Activated CD8-positive, alpha-beta T cell treated with anti-CD3 and anti-CD28 coated beads for 36 hours (primary cell): ENCODE measurements at places on chromosomes 2 and 18. TPM values are rescaled to one million over a fixed set of nuclear protein-coding genes. Genes with fewer than 3 reads are reported as not detected.

GRCh38 chr2:104289651-104290565 is 564.0 kb upstream of the POU3F3 start:
- H3K27ac ChIP-seq, result no peak overlapping the region
- peaks cover 4% of the 10 kb centered on the region for H3K27me3 ChIP-seq
- H3K36me3 ChIP-seq, result no peaks in the 10 kb centered on the region
- H3K4me3 ChIP-seq, result no peak overlapping the region
- H3K4me1 ChIP-seq, result no peaks in the 10 kb centered on the region
- DNase-seq, result no peak

GRCh38 chr2:43199492-43200488 is 26.6 kb downstream of the ZFP36L2 start:
- no peak overlapping the region for H3K27ac ChIP-seq
- H3K4me1 ChIP-seq, result peaks cover 34% of the 10 kb centered on the region
- H3K4me3 ChIP-seq, result no peak overlapping the region
- no peaks in the 10 kb centered on the region for H3K27me3 ChIP-seq

GRCh38 chr2:17792515-17792914 is 23.7 kb upstream of the MSGN1 start:
- H3K4me3 ChIP-seq, result no peak overlapping the region
- no peaks in the 10 kb centered on the region for H3K36me3 ChIP-seq
- H3K4me1 ChIP-seq, result peaks cover 3% of the 10 kb centered on the region
- no peak for DNase-seq

GRCh38 chr2:161113693-161114575 is 46.3 kb upstream of the TANK start:
- H3K27me3 ChIP-seq, result peaks cover 7% of the 10 kb centered on the region
- H3K4me3 ChIP-seq, result no peak overlapping the region
- peaks cover 4% of the 10 kb centered on the region for H3K4me1 ChIP-seq

- H3K36me3 ChIP-seq, result peaks cover 53% of the 10 kb centered on the region
- no peak overlapping the region for H3K27ac ChIP-seq
- peaks cover under 1% of the 10 kb centered on the region for H3K4me1 ChIP-seq
Observed at GRCh38 chr2:85647823-85648526, 20.0 kb downstream of the SFTPB start.

GRCh38 chr2:94861308-94862152 is 9.7 kb upstream of the TEKT4 start:
- peaks cover 41% of the 10 kb centered on the region for H3K27me3 ChIP-seq
- no peak overlapping the region for H3K27ac ChIP-seq
- no peak overlapping the region for H3K4me3 ChIP-seq
- no peaks in the 10 kb centered on the region for H3K4me1 ChIP-seq
- no peaks in the 10 kb centered on the region for H3K36me3 ChIP-seq
- no peak for DNase-seq

DNA sequence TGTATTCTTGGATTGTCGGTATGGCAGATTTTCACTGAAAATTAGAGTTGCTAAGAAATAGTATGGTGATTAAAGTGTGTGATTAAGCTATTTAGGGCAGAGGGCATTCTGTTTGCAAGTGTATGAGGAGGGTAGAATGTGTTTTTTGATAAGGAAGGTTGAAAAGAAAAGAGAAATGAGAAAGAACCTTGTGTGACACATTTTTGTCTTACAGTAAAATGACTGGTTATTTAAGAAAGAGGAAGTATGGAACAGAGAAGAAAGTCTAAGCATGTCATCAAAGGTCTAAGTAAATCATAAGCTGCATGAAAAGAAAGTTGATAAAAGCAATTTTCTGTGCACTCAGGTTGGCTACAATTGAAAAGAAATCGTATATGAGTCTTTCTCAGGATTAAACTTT is 5.2 kb upstream of the RSAD2 start:
- peaks cover 40% of the 10 kb centered on the region for H3K4me1 ChIP-seq
- no peak overlapping the region for H3K4me3 ChIP-seq
- no peaks in the 10 kb centered on the region for H3K27me3 ChIP-seq
- peaks cover 6% of the 10 kb centered on the region for H3K36me3 ChIP-seq
- H3K27ac ChIP-seq, result peak overlapping the region; percentile 32

DNA sequence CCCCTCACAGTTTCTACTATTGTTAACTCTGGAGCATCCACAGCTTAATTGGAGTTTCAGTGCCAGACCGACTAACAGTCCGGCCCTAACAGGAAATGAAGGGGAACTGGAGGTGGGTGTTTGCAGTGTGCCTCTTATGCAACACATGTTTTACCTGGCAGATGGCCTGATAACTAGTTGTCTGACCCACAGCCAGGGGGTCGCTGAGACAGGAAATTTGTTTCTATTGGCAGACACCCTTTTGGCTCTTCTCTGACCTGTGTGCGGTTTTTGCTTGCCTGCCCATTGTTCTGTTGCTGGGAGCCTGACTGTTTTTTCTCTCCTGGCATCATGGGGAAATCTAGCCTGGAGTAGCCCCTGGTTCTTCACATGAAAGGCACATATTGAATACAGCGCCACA is 1329.8 kb downstream of the DSC3 start:
- no peak for DNase-seq
- H3K27me3 ChIP-seq, result no peaks in the 10 kb centered on the region
- no peaks in the 10 kb centered on the region for H3K4me1 ChIP-seq
- H3K27ac ChIP-seq, result no peak overlapping the region

DNA sequence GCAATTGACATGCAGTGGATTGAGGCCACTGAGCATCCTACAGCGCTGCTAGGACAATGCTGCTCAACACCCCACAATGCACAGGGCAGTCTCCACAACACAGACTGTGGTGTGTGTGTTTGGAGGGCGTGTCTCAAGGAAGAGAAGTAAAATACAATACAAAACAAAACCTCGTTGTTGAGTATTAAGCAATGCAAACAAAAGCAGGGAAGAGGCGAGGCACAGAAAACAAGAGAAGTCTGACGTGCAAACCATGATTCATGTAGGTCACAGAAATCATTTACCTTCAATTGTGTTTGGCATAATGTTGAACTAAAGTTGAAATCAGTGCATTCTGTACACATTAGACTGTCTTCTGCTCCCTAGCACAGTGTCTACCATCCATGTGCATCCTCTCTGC is 260.9 kb downstream of the PHLPP1 start:
- no peak overlapping the region for H3K4me3 ChIP-seq
- DNase-seq, result no peak
- H3K27me3 ChIP-seq, result no peaks in the 10 kb centered on the region
- H3K4me1 ChIP-seq, result no peaks in the 10 kb centered on the region

GRCh38 chr2:45011121-45011520 is 1.9 kb upstream of the SIX2 start:
- no peak overlapping the region for H3K27ac ChIP-seq
- H3K27me3 ChIP-seq, result peaks cover 79% of the 10 kb centered on the region
- no peak for DNase-seq
- peak overlapping the region; percentile 5 for H3K4me3 ChIP-seq

DNA sequence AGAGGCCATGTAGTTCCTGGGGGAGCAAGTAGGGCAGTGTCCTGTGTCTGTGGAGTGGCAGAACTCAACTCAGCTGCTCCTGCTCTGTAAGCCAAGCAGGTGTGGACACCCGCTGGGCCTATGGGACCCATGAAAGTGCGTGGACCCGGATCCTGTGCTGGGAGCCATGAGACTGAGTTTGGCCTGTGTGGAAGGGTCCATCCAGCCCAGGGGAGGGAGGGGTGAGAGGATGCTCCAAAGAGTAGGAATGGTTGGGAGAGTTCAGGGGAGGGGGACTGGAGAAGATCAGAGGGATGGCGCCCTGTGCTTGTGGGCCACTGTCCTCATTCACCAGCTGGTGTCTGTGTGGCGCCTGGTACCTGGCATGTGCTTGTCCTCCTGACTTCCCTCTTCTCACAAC is 226.4 kb upstream of the HS6ST1 start:
- H3K27me3 ChIP-seq, result no peaks in the 10 kb centered on the region
- H3K4me3 ChIP-seq, result no peak overlapping the region
- no peak overlapping the region for H3K27ac ChIP-seq
- no peaks in the 10 kb centered on the region for H3K36me3 ChIP-seq
- no peaks in the 10 kb centered on the region for H3K4me1 ChIP-seq

GRCh38 chr18:49960376-49960775 is 147.0 kb upstream of the ACAA2 start:
- H3K27ac ChIP-seq, result no peak overlapping the region
- H3K4me1 ChIP-seq, result peaks cover 37% of the 10 kb centered on the region
- H3K36me3 ChIP-seq, result no peaks in the 10 kb centered on the region
- no peak for DNase-seq

- H3K27me3 ChIP-seq, result no peaks in the 10 kb centered on the region
- H3K36me3 ChIP-seq, result peaks cover 67% of the 10 kb centered on the region
- no peak overlapping the region for H3K27ac ChIP-seq
- H3K4me1 ChIP-seq, result peaks cover 77% of the 10 kb centered on the region
Observed at GRCh38 chr2:159722580-159722979, 10.3 kb downstream of the MARCHF7 start.

- peaks cover 2% of the 10 kb centered on the region for H3K27me3 ChIP-seq
- H3K36me3 ChIP-seq, result no peaks in the 10 kb centered on the region
- H3K27ac ChIP-seq, result no peak overlapping the region
- no peaks in the 10 kb centered on the region for H3K4me1 ChIP-seq
- no peak for DNase-seq
Observed at GRCh38 chr2:16187482-16187817, 247.1 kb downstream of the MYCN start.

GRCh38 chr2:207409517-207409916 is 120.2 kb upstream of the CREB1 start:
- no peak overlapping the region for H3K27ac ChIP-seq
- no peak for DNase-seq
- no peaks in the 10 kb centered on the region for H3K27me3 ChIP-seq
- H3K4me3 ChIP-seq, result no peak overlapping the region
- H3K36me3 ChIP-seq, result no peaks in the 10 kb centered on the region
- H3K4me1 ChIP-seq, result no peaks in the 10 kb centered on the region

DNA sequence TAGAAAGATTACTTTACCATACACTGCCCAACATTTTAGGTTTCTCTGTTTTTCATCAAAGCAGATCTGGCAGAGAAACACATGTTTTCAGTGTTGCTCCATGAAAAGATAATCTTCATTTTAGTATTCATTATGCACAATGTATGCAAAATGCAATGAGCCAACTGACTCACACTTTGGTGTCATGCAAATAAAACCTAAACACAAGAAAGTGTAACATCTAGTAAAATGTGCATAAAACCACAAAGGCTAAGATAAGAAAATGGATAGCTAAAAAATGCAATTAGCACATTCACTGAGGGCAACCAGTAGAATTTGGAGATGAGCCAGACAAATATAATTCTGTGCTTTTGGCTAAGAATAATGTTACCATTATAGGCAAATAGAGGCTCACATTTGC is 203.5 kb upstream of the UBE2E3 start:
- no peak for DNase-seq
- no peaks in the 10 kb centered on the region for H3K4me1 ChIP-seq
- no peaks in the 10 kb centered on the region for H3K36me3 ChIP-seq
- no peak overlapping the region for H3K4me3 ChIP-seq
- H3K27me3 ChIP-seq, result peaks cover 2% of the 10 kb centered on the region
- H3K27ac ChIP-seq, result no peak overlapping the region

GRCh38 chr18:71682591-71682990 is 861.6 kb downstream of the CBLN2 start:
- no peak for DNase-seq
- H3K27ac ChIP-seq, result no peak overlapping the region
- no peaks in the 10 kb centered on the region for H3K4me1 ChIP-seq
- no peak overlapping the region for H3K4me3 ChIP-seq

- H3K27me3 ChIP-seq, result peaks cover 6% of the 10 kb centered on the region
- no peak overlapping the region for H3K4me3 ChIP-seq
- H3K4me1 ChIP-seq, result no peaks in the 10 kb centered on the region
- no peak overlapping the region for H3K27ac ChIP-seq
- peak; percentile 0 for DNase-seq
Observed at GRCh38 chr2:240786871-240787311, 33.1 kb downstream of the KIF1A start.

DNA sequence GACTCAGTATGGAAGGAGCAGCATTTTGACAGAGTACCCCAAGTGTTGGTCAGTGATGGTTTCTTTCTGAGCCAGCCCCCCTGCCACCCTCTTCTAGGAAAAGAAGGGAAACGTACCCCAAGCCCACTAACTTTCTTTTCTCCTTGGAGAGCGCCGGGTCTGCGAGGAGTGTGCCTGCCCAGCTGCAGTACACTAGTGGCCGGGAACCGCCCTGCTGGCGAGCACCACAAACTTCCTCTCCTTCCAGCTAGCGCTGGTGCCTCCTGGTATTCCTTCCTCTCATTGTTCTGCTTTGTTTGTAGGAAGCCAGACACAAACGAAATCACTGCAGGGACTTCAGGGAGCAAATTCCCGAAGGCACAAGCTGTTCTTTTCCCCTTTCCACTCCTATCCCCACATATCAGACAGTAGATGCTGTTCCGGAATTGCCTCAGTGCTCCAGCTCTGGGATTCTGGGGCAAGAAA is 1.8 kb downstream of the CCDC85A start:
- no peaks in the 10 kb centered on the region for H3K36me3 ChIP-seq
- H3K27ac ChIP-seq, result no peak overlapping the region
- no peak for DNase-seq
- peaks cover 6% of the 10 kb centered on the region for H3K4me1 ChIP-seq
- H3K4me3 ChIP-seq, result no peak overlapping the region

Gene UNC80
- not detected for total RNA-seq

Gene LRATD1
- total RNA-seq, result not detected

Gene SERPINB5
- total RNA-seq, result not detected

Gene DSG4
- not detected for total RNA-seq

Gene PKP4
- 33.7 TPM for total RNA-seq

Gene KIAA2012
- total RNA-seq, result not detected

Gene DNAJC5G
- not detected for total RNA-seq

Gene PRR30
- total RNA-seq, result not detected

Gene FEV
- not detected for total RNA-seq

Gene GAL3ST2
- total RNA-seq, result 0.95 TPM

Gene BOK
- 0.22 TPM for total RNA-seq

Gene ZNF521
- total RNA-seq, result not detected

Gene NEURL3
- total RNA-seq, result 0.25 TPM
